Neural progenitor cell (in vitro differentiated cells): ENCODE measurements at places on chromosomes 2 and 18. TPM values are rescaled to one million over a fixed set of nuclear protein-coding genes. Genes with fewer than 3 reads are reported as not detected.

Gene TRAPPC8
- 46.4 and 51.5 TPM in 2 replicates for total RNA-seq

Gene POTEI
- total RNA-seq, result 1.8 and 2.4 TPM in 2 replicates

Gene NFATC1
- 2.2 and 2.3 TPM in 2 replicates for total RNA-seq

Gene PROM2
- 0.95 and 2.4 TPM in 2 replicates for total RNA-seq

Gene CNGA3
- not detected in 2 replicates for total RNA-seq

Gene G6PC2
- not detected in 2 replicates for total RNA-seq

Gene CCDC74A
- total RNA-seq, result 25.6 and 64.7 TPM in 2 replicates

Gene SNORC
- 2.6 TPM in 1 of 2 replicates, not detected in the other for total RNA-seq

Gene CHST9
- total RNA-seq, result 0.77 and 1.3 TPM in 2 replicates

Gene METTL21A
- 43.3 and 65.2 TPM in 2 replicates for total RNA-seq

Gene CRYBA2
- total RNA-seq, result not detected in 2 replicates

Gene RGPD3
- 0.07 and 0.25 TPM in 2 replicates for total RNA-seq

Gene CYS1
- total RNA-seq, result 0.56 TPM in 1 of 2 replicates, not detected in the other

Gene PLGLB2
- 0.52 and 2.3 TPM in 2 replicates for total RNA-seq

Gene AGXT
- total RNA-seq, result not detected in 2 replicates

Gene GKN1
- not detected in 2 replicates for total RNA-seq

Gene PID1
- 0.90 and 1.4 TPM in 2 replicates for total RNA-seq
